Keratinocyte (primary cell): ENCODE measurements at places on chromosomes 16 and 17.

- DNase-seq, result no peak
These were observed 128.4 kb upstream of the TNRC6C start for GRCh38 chr17:77829843-77830799.

GRCh38 chr17:34503528-34504195, 75.7 kb upstream of the TMEM132E start:
- DNase-seq, result no peak

- DNase-seq, result no peak
These were observed 13.9 kb upstream of the WNT3 start for GRCh38 chr17:46832331-46832821.

- DNase-seq, result no peak
These were observed 4.8 kb downstream of the P2RX1 start for GRCh38 chr17:3911271-3912053.

- DNase-seq, result no peak
These were observed 394.5 kb upstream of the SOX9 start for GRCh38 chr17:71726341-71726740.

- DNase-seq, result no peak
These were observed 57.3 kb downstream of the AXIN2 start for GRCh38 chr17:65504141-65504540.

GRCh38 chr16:79278506-79278905, 322.0 kb downstream of the MAF start:
- DNase-seq, result no peak

GRCh38 chr16:81843243-81843582, 64.1 kb downstream of the PLCG2 start:
- DNase-seq, result no peak

GRCh38 chr16:86088816-86089215, 189.9 kb downstream of the IRF8 start:
- DNase-seq, result no peak

- DNase-seq, result no peak
These were observed 220.3 kb upstream of the IRX3 start for GRCh38 chr16:54506741-54507500.

DNA sequence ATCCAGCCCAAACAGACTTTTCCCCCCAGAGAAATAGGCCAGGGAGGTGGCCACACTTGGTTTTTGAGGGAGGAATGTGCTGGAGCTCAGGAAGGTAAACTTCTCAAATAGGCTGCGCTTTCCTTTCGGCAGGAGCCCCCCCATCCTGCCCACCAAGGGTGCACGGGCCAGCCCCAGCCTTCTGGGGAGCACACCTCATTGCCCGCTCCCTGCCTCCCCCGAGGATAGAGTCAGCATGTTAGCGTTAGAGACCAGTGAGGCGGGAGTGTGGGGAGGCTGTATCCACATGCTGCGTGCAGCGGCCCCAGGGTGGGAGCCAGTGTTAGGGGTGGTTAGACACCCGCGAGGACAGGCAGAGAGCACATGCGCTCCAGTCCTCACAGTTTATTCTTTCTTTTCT, 42.3 kb downstream of the PIPOX start:
- no peak for DNase-seq

GRCh38 chr17:61833536-61834193, 29.7 kb downstream of the BRIP1 start:
- DNase-seq, result peak; percentile 58

- DNase-seq, result no peak
These were observed 475.1 kb downstream of the WWOX start for GRCh38 chr16:78574571-78574970.

DNA sequence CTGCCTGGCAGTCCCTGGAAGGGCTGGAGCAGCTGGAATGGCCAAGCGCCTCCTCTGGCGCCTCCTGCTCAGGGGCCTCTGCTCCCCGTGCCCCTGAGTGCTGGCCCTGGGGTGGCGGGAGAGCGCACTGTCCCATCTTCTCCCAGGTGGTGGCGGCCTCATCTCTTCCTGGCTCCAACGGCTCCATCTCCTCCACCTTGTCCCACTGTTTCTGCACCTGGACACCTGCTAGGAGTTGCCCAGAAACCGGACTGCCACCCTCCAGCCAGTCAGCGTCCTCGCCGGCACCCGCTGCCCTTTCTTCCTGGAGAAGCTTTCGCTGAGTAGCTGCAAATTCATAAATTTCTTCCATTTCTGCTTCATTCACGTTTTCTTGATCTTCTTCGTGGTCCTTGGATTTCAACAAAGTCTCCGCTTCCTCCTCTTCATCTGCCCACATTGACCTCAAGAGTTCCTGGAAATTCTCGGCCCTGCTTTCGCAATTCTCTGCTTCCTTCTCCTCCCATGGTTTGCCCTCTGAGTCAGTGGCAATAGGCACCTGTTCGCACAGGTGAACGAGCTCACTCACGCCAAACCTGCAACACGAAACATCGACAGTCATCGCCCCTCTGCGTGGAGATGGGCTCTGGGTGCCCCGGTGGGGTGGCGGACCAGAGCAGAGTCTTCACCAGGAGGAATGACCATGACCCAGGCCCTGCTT, 13.7 kb upstream of the NLRC3 start:
- DNase-seq, result no peak

GRCh38 chr16:67036323-67036741, 7.4 kb downstream of the CBFB start:
- DNase-seq, result no peak

- no peak for DNase-seq
These were observed 3.6 kb downstream of the TP53I13 start for GRCh38 chr17:29571883-29572681.

GRCh38 chr16:11677959-11678881, 10.0 kb downstream of the SNN start:
- no peak for DNase-seq
